ENCODE measurements at places on chromosomes 2 and 18. TPM values are rescaled to one million over a fixed set of nuclear protein-coding genes. Genes with fewer than 3 reads are reported as not detected.

Gene CPLX4
- total RNA-seq = 0.31 TPM

Gene INHBB
- total RNA-seq = 123 TPM

Gene CCDC74B
- 72.6 TPM for total RNA-seq

Gene ZNF2
- total RNA-seq = 7.9 TPM

Gene COL4A4
- 4.1 TPM for total RNA-seq

DNA sequence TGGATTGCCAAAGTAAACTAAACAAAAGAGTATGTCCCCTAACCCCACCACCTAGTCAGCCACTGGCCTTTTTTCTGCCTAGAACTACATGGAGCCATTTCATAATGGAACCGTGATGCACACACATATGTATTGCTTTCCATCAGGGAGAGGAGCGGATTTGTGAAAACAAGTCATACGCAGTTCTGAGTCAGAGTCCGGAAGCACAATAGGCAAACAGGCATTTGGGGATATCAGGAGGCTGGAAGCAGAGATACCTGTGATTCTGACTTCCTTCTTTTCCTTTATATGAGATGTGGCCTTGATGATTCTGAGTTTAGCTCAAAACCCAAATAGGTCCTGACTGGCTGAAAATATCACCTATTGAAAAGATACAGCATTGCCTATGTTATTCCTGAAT lies 93.5 kb downstream of the TMEM163 start:
- H3K36me3 ChIP-seq = no peaks in the 10 kb centered on the region
- no peaks in the 10 kb centered on the region for H3K4me1 ChIP-seq
- H3K4me3 ChIP-seq = no peak overlapping the region

GRCh38 chr2:161836664-161837063 lies 212.4 kb downstream of the SLC4A10 start:
- no peak for DNase-seq
- H3K4me1 ChIP-seq = no peaks in the 10 kb centered on the region
- H3K4me3 ChIP-seq = no peak overlapping the region
- H3K27ac ChIP-seq = no peak overlapping the region
- no peaks in the 10 kb centered on the region for H3K36me3 ChIP-seq

DNA sequence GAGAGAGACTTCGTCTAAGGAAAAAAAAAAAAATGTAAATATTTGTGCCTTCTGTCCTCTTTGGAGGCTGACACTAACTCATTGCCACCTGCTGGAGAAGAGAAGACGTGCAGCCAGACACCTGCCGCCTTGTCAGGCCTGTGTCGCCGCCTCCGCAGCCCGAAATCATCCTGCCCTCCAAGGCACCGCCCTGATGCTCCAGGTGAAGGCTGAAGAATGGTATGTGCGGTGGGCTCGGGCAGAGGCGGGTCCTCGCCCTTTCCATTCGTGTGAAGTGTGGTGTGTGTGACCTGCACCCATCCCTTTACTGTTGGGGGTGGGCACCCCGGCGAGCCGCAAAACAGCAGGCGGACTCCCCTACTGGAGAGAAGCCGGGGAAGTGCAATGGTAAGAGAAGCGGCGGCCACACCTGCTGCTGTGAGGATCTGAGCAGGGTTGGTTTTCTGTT lies 60.4 kb downstream of the FAM161A start:
- peak; percentile 74 for DNase-seq
- no peaks in the 10 kb centered on the region for H3K27me3 ChIP-seq

DNA sequence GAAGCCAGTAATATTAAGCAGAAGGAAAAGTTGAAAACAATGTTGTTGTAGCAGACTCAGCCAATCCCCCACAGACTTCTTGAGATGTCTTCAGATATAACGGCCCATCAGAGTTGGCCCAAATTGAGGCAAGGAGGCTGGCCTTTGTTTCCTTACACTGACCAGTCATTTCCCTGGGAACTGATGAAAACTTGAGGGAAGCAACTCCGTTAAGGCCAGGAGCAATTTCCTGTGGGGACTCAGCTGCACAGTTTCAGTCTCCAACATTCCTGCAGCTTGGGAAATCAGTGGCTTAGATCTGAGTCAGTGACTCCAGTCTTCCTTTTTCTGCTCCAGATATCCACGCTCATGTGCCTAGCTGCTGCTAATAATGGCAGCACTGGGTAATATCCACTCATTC lies 75.7 kb downstream of the FTCDNL1 start:
- no peaks in the 10 kb centered on the region for H3K36me3 ChIP-seq
- H3K4me1 ChIP-seq = no peaks in the 10 kb centered on the region
- H3K4me3 ChIP-seq = no peak overlapping the region
- H3K27me3 ChIP-seq = no peaks in the 10 kb centered on the region
- H3K27ac ChIP-seq = no peak overlapping the region

DNA sequence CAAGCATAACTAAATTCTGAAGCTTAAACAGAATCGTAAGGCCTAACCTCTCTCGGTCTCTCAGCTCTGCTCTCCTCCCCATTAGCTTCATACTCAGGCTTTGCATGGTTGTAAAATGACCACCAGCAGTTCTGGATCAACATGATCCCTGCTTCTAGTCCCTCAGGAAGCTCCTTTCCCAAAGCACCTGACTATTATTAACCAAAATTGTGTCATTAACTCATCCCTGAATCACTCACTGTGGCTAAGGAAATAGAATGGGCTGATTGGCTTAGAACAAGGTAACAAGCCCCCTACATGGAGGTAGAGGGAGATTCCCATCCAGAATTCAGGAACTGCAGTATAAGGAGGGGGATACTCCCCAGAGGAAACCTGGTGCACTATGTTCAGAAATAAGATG lies 448.3 kb downstream of the ARHGAP15 start:
- H3K27ac ChIP-seq = no peak overlapping the region
- H3K27me3 ChIP-seq = no peaks in the 10 kb centered on the region
- no peak overlapping the region for H3K4me3 ChIP-seq
- no peak for DNase-seq

DNA sequence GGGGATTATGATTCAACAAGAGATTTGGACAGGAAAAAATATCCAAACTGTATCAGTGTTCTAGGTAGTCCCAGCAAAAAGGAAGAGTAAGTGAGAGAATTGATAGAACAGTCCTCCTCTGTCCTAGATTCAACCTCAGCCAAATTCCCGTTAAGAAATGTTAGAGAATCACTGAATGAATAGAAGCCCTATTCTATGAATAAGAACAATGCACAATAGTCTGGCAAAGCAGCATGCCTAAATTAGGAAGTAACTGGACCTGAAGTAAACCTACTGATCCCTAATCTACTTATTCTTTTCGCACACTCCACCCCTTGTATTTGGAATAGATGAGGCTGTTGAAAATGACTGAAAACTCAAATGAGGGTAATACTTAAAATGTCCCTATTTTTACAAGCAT lies 1665.5 kb downstream of the LRP1B start:
- no peak for DNase-seq
- H3K4me1 ChIP-seq = no peaks in the 10 kb centered on the region
- no peaks in the 10 kb centered on the region for H3K27me3 ChIP-seq
- H3K36me3 ChIP-seq = no peaks in the 10 kb centered on the region

GRCh38 chr18:60215432-60215831 lies 157.1 kb downstream of the MC4R start:
- H3K4me1 ChIP-seq = no peaks in the 10 kb centered on the region
- H3K27me3 ChIP-seq = no peaks in the 10 kb centered on the region
- no peak overlapping the region for H3K4me3 ChIP-seq
- no peak for DNase-seq
- no peak overlapping the region for H3K27ac ChIP-seq

DNA sequence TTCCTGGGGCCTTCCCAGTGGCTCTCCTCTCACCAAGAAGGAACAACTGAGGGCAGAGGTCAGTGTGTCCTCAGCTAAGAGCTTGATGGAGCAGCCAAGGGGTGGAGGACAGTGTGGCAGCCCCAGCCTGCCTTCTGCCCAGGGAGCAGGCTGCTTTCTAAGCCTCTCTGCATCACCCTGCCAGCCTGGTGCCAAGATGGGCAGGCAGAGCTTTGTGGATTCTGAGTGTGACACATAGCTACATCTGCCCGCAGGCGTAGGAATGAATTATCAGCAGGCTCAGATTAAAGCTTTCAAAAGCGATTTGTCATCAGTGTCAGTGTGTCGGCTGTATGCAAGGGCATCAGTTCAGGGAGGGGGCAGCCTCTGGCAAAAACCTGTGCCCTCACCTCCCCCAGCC lies 8.7 kb downstream of the MAL start:
- H3K4me3 ChIP-seq = no peak overlapping the region
- no peaks in the 10 kb centered on the region for H3K27me3 ChIP-seq
- DNase-seq = no peak
- H3K4me1 ChIP-seq = no peaks in the 10 kb centered on the region
- no peak overlapping the region for H3K27ac ChIP-seq

GRCh38 chr2:217153510-217153909 lies 293.6 kb upstream of the TNP1 start:
- no peak overlapping the region for H3K27ac ChIP-seq
- H3K27me3 ChIP-seq = no peaks in the 10 kb centered on the region
- no peaks in the 10 kb centered on the region for H3K4me1 ChIP-seq
- H3K36me3 ChIP-seq = no peaks in the 10 kb centered on the region
- DNase-seq = no peak

- no peak overlapping the region for H3K4me3 ChIP-seq
- no peak overlapping the region for H3K27ac ChIP-seq
- no peak for DNase-seq
- H3K27me3 ChIP-seq = no peaks in the 10 kb centered on the region
- H3K36me3 ChIP-seq = no peaks in the 10 kb centered on the region
Measured at GRCh38 chr2:9998916-9999654, 44.3 kb upstream of the KLF11 start.

Measured in testis (tissue), 5 donors.